ENCODE measurements at places on chromosomes 5 and 9.

GRCh38 chr5:97728920-97729319 is 545.9 kb upstream of the RIOK2 start:
- DNase-seq, result no peak

GRCh38 chr9:97573482-97574073 is 59.6 kb downstream of the TSTD2 start:
- DNase-seq, result no peak

DNA sequence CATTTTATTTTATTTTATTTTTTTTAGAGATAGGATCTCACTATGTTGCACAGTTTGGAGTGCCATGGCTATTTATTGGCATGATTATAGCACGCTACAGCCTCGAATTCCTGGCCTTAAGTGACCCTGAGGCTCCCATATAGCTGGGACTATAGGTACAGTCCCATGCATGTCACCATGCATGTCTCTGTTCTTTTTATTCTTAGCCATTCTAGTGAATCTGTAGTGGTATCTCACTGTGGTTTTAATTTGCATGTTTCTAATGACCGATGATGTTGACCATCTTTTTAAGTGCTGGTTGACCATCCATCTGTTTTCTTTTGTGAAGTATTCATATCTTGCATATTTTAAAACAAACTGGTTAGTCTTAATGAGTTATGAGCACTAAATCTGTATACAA is 76.1 kb downstream of the SLC44A1 start:
- DNase-seq, result no peak

- DNase-seq, result no peak
Observed at GRCh38 chr9:86222667-86223066, 36.8 kb downstream of the C9orf153 start.

DNA sequence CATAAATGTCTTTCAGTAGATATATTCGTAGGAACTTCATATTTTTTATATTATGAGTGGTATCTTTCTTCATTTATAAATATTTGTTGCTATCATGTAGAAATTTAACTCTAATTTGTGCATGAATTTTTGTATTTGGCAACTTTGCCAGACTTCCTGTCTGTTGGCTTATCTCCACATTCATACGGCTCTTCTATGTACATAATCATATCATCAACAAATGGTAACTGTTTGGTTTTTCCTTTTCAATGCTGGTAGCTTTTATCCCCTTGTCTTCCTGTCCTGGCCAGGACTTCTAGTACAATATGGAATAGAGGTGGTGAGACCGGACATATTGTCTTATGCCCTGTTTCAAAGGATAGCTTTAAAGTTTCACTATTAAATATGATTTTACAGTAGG is 132.3 kb upstream of the COL5A1 start:
- no peak for DNase-seq

GRCh38 chr9:20624201-20625002 is 2.1 kb upstream of the MLLT3 start:
- DNase-seq, result no peak

DNA sequence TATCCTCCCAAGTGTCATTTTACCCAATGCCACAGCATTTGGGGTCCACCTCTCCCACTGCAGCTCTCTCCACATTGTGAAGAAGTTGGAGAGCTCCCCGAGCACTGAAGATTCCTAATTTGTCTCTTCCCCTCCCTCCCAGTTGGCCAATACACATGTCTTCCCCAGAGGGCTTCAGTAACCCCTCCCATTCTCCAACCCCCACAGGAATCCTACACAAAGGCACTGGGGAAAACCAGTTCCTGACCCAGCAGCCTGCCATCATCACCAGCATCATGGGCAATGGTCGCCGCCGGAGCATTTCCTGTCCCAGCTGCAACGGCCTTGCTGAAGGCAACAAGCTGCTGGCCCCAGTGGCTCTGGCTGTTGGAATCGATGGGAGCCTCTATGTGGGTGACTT is 87.3 kb upstream of the WWC1 start:
- DNase-seq, result no peak

DNA sequence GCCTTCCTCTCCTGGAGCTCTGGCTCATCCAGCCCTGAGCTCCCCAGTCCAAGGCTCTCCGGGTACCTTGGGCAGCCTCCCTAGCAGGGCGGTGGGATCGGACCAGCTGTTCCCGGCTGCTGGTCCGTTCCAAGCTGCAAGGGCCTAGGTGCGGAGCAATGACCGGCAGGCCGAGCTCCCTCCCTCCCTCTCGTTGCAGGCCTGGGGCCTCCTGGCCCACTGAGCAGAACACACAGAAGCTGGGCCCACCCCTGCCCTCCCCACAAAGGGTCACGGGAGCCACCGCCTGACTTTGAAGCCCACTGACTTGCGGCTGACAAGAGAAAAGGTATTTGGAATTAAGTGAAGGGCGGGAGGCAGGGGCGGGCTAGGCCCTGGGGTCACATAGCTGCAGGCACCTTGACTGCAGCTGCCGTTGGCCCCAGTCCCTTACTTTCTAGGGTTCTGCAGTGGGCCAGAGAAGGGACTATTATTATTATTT is 104.7 kb upstream of the IER5L start:
- no peak for DNase-seq

DNA sequence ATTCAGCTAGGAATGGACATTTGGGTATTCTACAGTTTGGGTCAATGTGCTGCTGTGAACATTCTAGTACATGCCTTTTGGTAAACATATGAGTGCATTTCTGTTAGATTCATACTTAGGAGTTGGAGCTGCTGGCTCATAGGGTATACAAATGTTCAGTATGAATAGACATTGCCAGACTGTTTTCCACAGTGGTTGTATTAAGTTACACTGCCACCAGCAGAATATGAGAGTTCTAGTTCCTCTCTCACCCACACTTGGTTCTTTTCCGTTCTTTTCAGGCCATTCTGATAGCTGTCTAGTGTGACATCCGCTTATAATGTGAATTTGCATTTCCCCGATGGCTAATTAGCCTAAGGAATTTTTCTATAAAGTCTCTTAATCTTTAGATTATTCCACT is 25.0 kb downstream of the STOM start:
- no peak for DNase-seq

- DNase-seq, result no peak
Observed at GRCh38 chr5:103013933-103014552, 105.9 kb downstream of the GIN1 start.

DNA sequence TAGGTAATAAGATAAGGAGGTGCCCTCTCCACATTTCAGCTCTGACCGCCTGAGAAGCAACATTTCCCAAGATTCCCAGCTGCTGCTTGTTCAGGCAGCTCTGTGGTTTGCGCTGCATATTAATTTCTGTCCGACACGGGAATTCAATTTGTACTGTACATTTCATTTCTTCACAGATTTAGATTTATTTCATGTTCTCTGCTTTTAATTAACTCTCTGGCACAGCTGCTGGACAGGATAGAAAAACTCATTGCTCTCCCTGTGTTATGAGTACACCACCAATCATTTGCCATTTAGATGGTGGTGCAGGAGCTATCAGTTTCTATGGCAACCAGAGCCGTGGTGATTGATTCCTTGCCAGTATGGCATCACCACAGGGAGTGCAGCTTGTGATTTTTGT is 558.5 kb downstream of the DMRTA1 start:
- no peak for DNase-seq

- no peak for DNase-seq
Observed at GRCh38 chr5:77824981-77825380, 48.8 kb upstream of the TBCA start.

GRCh38 chr9:78443946-78444345 is 147.0 kb downstream of the PSAT1 start:
- no peak for DNase-seq

DNA sequence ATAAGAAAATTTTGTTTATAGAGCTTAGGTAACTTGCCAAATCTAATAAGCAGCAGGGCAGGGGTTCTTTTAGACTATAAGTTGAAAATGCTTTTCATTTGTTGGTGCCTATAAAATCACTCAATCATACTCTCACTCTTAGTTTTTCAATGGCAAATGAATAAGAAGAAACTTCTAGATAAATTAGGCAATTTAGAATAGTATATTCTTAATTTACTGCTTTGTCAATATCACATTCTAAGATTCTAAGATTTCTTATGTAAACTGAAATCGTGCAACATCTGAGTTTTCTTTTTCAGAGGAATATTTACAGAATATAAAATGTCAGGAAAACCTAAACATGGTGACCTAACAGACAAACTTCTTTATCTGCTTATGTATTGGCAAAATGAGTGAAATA is 849.0 kb downstream of the DTWD2 start:
- no peak for DNase-seq

DNA sequence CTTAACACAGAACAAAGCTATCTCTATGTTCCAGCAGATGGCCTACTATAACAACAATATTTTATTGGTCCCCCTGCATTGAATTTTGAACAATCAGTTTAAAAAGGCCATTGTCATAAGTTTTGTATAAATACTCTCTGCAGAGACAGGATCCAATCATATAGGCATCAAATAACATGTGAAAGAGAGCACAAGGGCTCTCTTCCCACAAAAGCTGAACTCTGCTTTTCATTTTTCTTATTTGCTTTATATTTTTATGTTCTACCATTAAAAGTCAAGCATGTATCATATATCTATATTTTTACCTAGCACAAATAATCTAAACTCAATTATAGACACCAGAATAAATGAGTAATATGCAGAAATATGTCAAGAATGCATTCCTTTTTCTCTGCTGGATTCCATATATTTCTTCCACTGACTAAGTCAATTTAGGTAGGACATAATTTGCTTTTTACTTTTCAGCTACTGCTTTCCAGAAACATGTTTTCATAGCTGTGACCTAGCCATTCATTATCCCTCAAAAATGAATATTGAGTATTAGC is 143.6 kb downstream of the CDH9 start:
- DNase-seq, result no peak

All from stimulated activated CD4-positive, alpha-beta T cell treated with anti-CD3 and anti-CD28 coated beads, Interleukin-1b, Interleukin-23, amount 100 ng/mL, for 24 hours (primary cell).